ENCODE measurements at places on chromosomes 7 and 10.
A peak's percentile ranks its signal among the peaks of the same experiment; 100 is the strongest.

GRCh38 chr10:78599122-78599853 is 469.5 kb upstream of the ZMIZ1 start:
- no peak for DNase-seq

DNA sequence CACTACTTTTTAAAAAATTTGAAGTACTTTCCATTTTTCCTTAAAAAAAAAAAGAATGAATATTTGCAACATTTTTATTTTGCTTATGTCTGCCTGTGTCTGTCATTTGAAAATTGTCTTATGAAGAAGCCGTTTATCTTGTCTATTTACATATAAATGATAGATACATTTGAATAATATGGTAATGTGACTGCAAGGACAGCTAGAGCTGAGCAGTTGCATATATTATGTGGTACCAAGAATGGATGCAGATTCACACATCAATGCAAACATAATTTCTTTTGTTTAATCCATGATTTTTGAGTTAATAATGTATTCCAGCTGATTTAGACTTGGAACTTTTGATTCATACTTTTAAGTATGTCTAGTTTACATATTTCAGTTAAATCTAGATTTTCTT is 268.0 kb downstream of the CDK14 start:
- no peak for DNase-seq

DNA sequence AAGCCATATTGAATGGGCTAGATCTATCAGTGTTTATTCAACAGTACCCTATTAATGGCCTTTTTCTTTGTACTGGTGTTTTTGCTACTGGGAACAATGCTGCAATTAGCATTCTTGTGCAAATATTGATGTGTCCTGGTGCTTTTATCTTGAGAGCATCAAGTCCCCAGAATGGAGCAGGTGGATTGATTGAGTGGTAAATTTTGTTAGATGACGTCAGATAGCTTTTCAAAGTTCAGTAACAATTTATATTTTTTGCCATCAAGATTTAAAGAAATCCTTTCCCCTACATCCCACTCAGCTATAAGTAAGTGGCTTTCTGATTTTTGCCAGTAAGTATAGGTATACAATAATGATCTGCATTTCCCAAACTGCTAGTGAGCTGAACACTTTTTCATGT is 63.4 kb upstream of the SYPL1 start:
- no peak for DNase-seq

- DNase-seq, result peak; percentile 83
These were observed 101.2 kb downstream of the DYNC2I1 start for GRCh38 chr7:158957510-158957906.

GRCh38 chr7:1619152-1620079 is 49.6 kb upstream of the PSMG3 start:
- DNase-seq, result no peak

- DNase-seq, result no peak
These were observed 18.9 kb downstream of the ZNF680 start for GRCh38 chr7:64544010-64544409.

GRCh38 chr7:116969371-116969902 is 16.1 kb downstream of the ST7 start:
- DNase-seq, result no peak

- DNase-seq, result no peak
These were observed 12.4 kb downstream of the CPA5 start for GRCh38 chr7:130356876-130357611.

DNA sequence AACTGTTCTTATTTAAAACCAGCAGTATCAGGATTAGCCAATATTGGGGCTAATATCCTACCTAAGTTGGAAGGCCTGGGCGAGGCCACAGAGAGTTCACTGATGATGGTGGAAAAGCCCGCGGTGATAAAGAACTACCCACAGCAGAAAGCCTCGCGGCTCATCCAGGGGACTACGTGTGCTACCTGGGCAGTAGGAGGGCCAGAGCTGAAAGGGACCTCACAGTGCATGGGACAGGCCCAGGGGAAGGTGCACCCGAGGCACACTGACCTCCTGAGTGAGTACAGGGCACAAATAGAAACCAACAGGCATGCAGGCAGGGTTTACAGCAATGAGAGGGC is 1.4 kb downstream of the WDR86 start:
- no peak for DNase-seq

DNA sequence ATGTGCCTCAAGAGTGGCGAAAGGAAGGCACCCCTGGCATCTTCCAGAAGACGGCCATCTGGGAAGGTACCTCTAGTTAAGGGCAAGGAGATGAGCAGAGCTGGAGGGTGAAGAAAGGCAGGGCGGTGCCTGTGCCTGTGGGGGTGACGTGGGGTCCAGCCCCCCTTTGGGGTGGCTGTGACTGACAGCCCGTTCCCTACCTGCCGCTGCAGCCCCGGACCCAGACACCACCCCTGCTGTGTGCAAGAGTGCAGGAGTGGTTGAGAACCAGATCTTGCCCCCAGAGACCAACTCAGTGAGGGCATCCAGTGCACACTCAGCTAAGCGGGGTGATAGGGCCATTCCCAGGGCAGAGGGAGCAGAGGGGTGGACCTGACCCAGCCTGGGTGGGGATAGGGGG is 4.3 kb upstream of the MUC17 start:
- no peak for DNase-seq

- peak; percentile 3 for DNase-seq
These were observed 57.7 kb upstream of the COMTD1 start for GRCh38 chr10:75293446-75293820.

DNA sequence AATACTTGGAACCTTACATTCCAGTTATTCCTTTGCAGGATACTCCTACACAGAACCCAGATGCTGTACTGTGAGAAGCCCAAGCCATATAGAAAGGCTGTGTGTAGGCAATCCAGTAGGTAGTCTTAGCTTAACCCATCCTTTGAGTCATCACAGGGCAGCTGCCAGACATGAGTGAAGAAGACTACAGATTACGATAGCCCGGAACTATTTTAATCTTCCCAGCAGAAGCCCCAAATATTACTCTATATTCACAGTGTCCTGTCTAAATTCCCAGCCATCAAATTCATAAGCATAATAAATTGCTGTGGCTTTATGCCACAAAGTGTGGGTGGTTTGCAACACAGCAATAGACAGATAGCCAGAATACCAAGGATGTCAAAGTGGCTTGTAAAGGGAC is 474.1 kb upstream of the STEAP1 start:
- DNase-seq, result no peak

DNA sequence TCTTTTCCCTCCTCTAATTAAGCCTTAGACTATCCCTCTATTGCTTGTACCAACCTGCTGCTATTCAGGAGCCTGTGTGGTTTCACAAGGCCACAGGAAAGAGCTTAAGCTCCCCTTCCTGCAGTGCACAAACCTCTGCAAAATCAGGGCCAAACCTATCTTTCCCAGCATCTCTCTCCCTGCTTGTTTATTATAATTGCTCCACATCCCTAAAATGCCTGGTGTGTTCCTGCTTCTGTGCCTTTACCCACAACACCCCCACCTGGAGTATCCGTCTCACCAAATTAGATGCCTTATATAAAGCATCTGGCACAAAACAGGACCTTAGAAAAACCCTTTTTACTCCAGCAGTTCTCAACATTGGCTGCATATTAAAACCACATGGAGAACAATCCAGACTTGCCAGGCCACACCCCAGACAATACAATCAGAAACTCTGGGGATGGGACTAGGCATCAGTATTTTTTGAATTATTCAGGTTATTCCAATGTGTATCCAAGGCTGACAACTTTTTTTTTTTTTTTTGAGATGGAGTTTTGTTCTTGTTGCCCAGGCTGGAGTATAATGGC is 16.7 kb downstream of the SEC31B start:
- DNase-seq, result no peak

GRCh38 chr10:6135039-6135438 is 46.2 kb downstream of the RBM17 start:
- no peak for DNase-seq

DNA sequence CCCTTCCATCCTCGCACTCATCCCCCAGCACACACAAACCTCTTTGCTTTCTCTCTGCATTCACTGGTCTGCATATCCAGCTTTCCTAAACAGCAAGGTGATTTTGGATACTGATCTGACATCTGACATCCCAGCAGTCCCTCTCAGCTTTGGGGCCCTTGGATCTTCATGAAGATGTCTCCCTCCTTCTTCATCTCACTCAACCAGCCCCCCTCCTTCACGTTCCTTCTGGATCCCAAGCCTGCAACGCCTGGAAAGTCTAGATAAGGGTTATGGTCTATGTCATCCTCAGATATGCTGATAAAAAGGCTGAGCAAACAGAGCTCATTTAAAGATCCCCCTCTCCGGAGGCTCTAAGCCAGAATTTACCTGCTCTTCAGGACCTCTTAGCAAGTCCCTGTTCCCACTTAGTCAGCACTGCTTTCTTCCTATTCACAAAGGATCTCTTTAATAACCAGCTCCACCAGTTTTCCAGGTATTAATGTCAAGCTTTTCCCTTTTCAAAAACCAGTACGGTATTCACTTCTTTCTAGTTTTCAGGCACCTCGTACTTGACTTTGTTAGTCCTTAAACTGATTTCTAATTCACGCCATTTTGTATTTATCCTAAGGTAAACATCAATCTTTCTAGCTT is 38.9 kb downstream of the CREB3L2 start:
- no peak for DNase-seq

- no peak for DNase-seq
These were observed 396.9 kb upstream of the NRP1 start for GRCh38 chr10:33731322-33731721.

- DNase-seq, result no peak
These were observed 10.0 kb upstream of the TNS3 start for GRCh38 chr7:47591655-47592572.

GRCh38 chr10:128122931-128123330 is 3.3 kb downstream of the MKI67 start:
- DNase-seq, result no peak

DNA sequence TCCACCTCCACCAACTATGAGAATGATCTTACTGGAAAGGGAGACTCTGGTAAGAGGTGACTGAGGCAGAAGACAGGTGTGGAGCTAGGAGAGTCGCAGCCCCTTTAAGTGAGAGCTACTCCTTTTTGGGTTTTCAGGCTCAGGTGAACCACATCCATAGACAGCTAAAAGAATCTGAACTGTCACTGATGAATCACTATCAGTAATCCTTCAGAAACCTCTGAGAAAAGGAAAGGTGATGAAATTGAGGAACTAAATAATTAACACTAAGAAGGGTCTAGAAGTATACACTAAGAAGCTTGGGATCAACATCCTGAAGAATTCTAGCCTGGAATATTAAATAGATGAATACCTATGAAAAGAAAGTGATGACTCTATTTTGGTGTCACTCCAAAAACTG is 83.0 kb downstream of the SORBS1 start:
- no peak for DNase-seq

GRCh38 chr7:101728128-101728527 is 89.3 kb upstream of the CUX1 start:
- peak; percentile 69 for DNase-seq

DNA sequence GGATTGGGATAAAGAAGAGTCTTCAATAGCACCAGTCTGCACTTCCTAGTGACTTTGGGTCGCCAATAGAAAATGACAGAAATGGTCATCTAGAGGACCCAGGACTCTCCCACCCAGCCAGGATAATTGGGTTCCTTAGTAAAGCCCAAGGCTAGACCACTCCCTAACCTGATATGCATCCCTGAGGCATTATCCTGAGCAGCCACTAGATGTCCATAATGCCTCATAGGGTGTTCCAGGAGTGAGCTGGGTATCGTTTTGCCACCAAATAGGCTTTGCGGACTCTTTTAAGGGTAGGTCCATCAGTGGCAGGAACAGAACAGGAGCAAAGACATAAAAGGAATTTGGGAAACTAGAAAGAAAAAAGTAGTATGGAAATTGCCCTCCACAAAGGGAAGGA is 4.5 kb upstream of the LRRC4 start:
- DNase-seq, result peak; percentile 56

GRCh38 chr10:103617602-103618385 is 124.3 kb downstream of the NEURL1 start:
- no peak for DNase-seq

GRCh38 chr7:121369462-121369861 is 26.6 kb downstream of the FAM3C start:
- DNase-seq, result no peak

- DNase-seq, result no peak
These were observed 50.0 kb upstream of the PPP1R3C start for GRCh38 chr10:91682912-91683311.

DNA sequence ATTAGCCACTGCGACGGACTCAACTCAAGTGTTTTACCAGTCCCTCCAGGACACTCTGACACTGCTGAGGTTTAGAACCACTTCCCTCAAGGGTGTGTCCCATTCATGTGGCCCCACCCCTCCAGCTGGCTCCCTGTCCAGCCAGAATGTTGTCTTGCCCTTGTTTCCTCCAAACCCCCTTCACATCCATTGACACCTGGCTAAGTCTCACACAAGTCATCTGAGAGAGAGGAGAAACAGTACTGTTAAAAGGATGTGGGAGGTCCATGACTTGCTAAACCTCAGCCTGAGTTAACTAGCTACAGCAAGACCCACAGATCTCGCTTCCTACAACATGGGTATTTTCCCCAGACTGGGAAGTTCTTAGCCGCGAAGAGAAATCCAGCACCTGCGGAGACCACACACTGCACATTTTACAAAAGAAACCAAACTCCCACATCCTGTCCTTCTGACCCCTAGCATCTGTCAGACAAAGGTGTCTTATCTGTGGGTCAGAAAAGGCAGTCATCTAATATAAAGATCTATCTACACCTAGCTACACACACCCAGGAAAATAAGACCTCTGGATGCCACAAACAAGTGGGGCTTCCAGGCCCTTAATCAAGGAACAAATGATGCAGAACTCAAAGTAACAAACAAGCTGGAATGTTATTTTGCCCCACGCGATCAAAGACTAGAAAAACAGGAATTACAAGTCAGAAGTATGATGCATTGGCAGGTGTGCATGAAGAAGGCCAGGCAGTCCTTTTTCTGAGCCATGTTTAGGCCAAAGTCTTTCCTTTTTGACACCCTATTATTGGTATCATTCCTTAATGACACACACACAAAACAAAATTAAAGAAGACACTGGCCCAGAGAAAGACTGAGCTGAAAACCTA is 13.9 kb downstream of the OSBPL3 start:
- peak; percentile 9 for DNase-seq

Data from NCI-H2171 treated with DMSO at 0.1 percent for 48 hours (cell line).